Fibroblast of skin of right biceps (primary cell): ENCODE measurements at places on chromosomes 1 and 21.

- no peak for DNase-seq
Measured at GRCh38 chr1:162153374-162153773, 83.9 kb downstream of the NOS1AP start.

GRCh38 chr1:215023155-215023832 lies 59.2 kb upstream of the KCNK2 start:
- DNase-seq = no peak

DNA sequence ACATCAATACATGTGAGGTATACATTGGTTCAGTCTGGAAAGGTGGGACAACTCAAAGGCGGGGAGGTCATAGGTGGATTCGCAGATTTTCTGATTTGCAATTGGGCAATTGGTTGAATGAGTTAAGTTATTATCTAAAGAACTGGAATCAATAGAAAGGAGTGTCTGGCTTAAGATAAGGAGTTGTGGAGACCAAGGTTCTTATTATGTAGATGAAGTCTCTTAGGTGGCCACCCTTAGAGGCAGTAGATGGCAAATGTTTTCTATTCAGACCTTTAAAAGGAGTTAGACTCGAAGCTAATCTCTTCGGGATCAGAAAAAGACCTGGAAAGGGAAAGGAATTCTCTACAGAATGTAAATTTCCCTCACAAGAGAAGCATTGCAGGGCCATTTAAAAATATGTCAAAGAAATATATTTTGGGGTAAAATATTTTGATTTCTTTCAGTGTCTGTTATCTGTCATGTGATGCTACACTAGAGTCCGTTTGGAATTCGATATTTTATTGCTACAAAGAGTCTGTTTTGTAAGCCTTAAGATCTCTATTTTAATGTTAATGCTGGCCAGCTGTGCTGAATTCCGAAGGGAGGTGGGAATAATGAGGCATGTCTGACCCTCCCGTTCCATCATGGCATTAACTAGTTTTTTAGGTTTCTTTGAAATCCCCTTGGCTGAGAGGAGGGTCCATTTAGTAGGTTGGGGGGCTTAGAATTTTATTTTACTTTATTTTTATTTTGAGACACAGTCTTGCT lies 265.1 kb downstream of the PTPRU start:
- no peak for DNase-seq

GRCh38 chr1:88763649-88764406 lies 79.8 kb downstream of the PKN2 start:
- DNase-seq = peak; percentile 84

GRCh38 chr1:183419399-183419798 lies 1.2 kb upstream of the NMNAT2 start:
- no peak for DNase-seq

- DNase-seq = no peak
Measured at GRCh38 chr1:180194546-180195207, 35.4 kb upstream of the LHX4 start.

GRCh38 chr1:43448955-43449707 lies 4.6 kb downstream of the HYI start:
- DNase-seq = no peak

DNA sequence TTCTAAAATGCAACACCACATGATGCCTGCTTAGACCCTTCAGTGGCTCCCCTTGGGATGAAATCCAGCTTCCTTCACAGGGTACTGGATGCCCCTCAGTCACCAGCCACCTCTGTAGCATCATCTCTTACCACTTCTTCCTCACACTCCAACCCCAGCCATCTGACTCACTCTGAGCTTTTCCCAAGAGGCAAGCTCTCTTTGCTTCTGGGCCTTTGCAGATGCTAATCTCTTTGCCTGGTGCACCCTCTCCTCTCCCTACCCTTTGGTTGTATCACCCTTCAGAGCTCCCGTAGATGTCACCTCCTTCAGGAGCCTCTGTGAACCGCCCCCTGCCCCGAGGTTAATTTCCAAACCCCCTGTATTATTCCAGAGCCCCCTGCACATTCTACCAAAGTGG lies 164.8 kb upstream of the ZC3H12A start:
- no peak for DNase-seq
